Endothelial cell (in vitro differentiated cells): ENCODE measurements at places on chromosomes 5 and 9. TPM values are rescaled to one million over a fixed set of nuclear protein-coding genes. Genes with fewer than 3 reads are reported as not detected.

GRCh38 chr5:174159327-174160114, 114.0 kb downstream of the NSG2 start:
- no peaks in the 10 kb centered on the region for H3K36me3 ChIP-seq
- H3K4me1 ChIP-seq: peaks cover 2% of the 10 kb centered on the region

GRCh38 chr5:169192536-169192935, 108.4 kb downstream of the SLIT3 start:
- H3K27me3 ChIP-seq: peaks cover 4% of the 10 kb centered on the region
- no peak overlapping the region for H3K4me3 ChIP-seq
- no peak for DNase-seq
- peaks cover 8% of the 10 kb centered on the region for H3K4me1 ChIP-seq
- no peak overlapping the region for H3K27ac ChIP-seq

DNA sequence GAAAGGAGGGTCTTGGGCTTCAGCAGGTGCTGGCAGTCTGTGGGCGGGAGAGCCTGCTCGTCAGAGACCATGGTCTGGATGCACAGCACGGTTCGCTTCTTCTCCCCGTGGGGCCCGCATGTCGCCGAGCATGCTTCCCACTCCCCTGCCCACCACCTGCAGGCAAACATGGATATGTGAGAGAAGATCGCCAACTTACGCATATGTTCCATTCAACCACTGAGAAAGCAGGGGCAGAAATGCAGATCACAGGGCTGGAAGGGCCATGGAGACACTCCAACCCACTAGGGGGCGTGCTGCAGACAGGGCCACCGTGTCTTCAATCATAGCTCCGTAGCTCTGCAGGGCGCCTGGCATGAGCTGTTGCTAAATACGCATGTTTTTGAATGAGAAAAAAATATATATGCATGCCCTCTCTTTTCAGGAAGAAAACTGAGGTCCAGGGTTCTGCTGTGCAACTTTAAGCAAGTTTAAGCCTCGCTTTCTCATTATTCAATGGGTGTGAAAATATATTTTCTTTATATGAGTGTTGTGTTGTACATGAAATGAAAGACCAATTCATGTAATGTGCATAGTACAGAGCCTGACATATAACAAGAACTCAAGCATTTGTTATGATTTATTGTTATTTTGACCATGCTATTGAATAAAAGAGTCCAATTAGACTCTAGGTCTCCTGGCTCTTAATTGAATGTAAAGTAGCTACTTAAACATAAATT, 148.0 kb downstream of the TARS1 start:
- H3K27ac ChIP-seq: no peak overlapping the region
- H3K36me3 ChIP-seq: no peaks in the 10 kb centered on the region
- DNase-seq: peak; percentile 55
- H3K4me1 ChIP-seq: peaks cover 3% of the 10 kb centered on the region

DNA sequence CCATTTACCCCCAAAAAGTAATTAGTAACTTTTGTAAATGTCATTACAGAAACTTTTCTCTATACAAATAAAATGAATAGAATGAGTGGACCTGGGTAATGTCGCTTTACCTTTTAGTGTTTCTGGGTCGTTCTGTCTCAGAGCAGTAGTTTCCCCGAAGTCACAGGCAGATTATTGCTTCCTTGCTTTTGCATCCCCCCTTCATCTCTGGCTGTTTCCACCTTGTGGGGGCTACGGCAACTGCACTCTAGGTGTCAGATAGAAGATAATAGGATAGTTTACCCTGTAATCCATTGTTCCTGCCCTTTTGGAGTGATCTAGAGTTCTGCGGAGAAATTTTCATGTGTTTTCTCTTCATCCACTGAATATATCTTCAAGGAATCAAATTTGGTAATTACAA, 68.7 kb downstream of the PRR16 start:
- H3K36me3 ChIP-seq: no peaks in the 10 kb centered on the region
- no peaks in the 10 kb centered on the region for H3K4me1 ChIP-seq

GRCh38 chr5:127969002-127969401, 114.6 kb upstream of the SLC12A2 start:
- H3K4me1 ChIP-seq: no peaks in the 10 kb centered on the region
- no peak for DNase-seq
- no peak overlapping the region for H3K4me3 ChIP-seq
- H3K36me3 ChIP-seq: no peaks in the 10 kb centered on the region
- H3K27me3 ChIP-seq: no peaks in the 10 kb centered on the region
- H3K27ac ChIP-seq: no peak overlapping the region

DNA sequence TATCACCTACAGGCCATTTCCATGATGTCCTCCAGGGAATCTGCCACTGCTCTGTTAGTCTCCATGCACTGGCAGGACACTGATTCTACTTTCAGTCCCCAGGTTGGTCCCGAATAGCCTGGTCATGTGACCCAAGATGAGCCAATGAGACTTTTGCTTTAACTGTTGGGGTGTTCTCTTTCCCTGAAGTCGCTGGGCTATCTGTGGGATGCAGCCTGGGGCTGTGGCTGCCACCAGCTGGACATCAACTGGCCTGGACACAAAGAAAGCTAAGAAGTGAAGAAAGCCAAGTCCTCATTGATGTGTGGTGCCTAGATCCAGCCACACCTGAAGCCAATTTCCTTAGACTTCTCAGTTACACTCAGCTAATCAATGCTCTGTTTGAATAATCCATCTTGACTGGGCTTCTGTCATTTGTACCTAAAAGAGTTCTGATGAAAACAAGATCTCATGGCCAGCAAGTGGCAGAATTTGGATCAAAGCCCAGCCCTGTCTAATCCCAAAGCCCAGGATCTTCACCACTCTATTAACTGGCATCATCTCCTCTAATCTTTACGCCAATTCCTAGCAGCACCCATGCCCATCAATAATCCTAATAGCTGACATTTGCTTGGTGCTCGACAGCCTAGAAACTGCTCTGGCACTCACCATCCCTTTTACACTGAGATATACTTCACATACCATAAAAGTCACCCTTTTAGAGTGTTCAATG, 37.0 kb downstream of the SH3PXD2B start:
- H3K4me1 ChIP-seq: peaks cover 5% of the 10 kb centered on the region
- H3K36me3 ChIP-seq: peaks cover 38% of the 10 kb centered on the region
- H3K27ac ChIP-seq: no peak overlapping the region
- peak overlapping the region; percentile 47 for H3K4me3 ChIP-seq
- no peaks in the 10 kb centered on the region for H3K27me3 ChIP-seq

DNA sequence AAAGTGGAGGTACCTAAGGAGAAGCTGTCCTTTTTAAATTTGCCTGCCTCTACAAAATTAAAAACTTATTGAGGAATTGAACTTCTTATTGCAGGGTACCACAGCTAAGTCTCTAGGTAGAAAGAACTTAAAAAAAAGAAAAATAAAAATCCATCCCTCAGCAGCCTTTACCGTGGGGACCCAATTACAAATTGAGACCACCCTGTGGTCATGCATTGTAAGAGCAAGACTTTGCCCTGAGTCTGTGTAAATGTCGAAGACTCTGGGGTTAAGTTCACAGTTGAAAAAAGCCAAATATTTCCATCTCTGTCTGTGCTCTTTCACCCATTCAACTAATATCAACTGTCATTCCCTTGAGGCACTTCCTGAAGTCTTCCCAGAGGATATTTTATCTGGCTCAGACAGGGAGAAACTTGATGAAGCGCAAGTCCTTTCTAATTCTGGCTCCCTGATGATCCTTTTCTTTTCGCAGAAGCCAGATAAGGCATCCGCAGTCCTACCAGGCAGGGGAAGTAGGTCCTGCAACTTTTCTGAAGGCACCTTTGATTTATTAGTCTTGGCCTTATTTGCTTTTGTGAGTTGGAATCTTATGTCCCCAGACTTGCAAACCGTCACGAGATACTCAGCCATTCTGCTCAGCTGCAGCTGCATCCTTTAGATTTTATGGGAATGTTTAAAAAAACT, 323.8 kb upstream of the WWC1 start:
- no peaks in the 10 kb centered on the region for H3K4me1 ChIP-seq
- no peak for DNase-seq
- no peaks in the 10 kb centered on the region for H3K36me3 ChIP-seq
- H3K27ac ChIP-seq: no peak overlapping the region
- H3K4me3 ChIP-seq: no peak overlapping the region

DNA sequence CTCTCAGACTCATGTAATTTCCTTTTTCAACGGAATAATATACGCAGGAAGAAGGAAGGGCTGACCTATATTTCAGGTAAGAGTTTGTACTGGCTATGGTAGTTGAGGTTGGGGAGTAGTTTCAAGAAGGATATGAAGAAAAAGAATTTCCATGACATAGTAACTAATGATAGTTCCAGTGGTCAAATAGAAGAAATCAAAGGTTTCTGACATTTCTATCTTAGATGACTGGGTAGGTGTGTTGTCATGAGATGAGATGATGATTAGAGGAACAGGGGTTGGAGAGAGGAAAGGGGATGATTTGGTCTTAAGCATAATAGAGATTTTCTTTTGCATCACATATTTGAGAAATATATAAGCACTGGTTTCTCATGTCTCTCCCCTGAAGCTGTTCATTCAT, 166.0 kb downstream of the SPATA31D1 start:
- peaks cover 10% of the 10 kb centered on the region for H3K4me1 ChIP-seq
- no peak overlapping the region for H3K4me3 ChIP-seq
- H3K27me3 ChIP-seq: no peaks in the 10 kb centered on the region

- H3K36me3 ChIP-seq: no peaks in the 10 kb centered on the region
- no peak for DNase-seq
- no peak overlapping the region for H3K27ac ChIP-seq
- no peak overlapping the region for H3K4me3 ChIP-seq
These were observed 208.3 kb upstream of the VLDLR start for GRCh38 chr9:2413160-2413805.

GRCh38 chr9:292915-293314, 78.2 kb downstream of the DOCK8 start:
- no peak for DNase-seq
- H3K36me3 ChIP-seq: no peaks in the 10 kb centered on the region
- H3K27ac ChIP-seq: no peak overlapping the region
- H3K4me3 ChIP-seq: no peak overlapping the region
- H3K4me1 ChIP-seq: peaks cover 3% of the 10 kb centered on the region
- H3K27me3 ChIP-seq: no peaks in the 10 kb centered on the region

DNA sequence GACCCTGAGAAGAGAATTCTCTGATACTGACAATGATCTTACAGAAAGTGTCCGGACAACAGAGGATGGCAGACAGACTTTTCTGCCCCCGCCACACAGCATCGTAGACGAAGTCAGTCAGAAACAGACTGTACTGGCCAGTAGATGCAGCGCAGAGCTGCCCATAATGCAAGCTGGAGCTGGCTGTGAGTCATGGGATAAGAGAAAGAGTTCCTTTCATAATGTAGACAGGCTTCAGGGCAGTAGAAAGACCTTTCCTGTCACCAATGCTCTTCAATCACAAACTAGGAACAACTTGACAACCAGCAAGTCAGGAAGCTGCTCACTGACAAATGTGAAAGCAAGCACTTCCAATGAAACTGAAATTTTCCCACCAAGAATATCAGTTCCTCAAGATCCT, 5.1 kb downstream of the SPATA31D1 start:
- no peaks in the 10 kb centered on the region for H3K36me3 ChIP-seq
- no peak overlapping the region for H3K27ac ChIP-seq
- DNase-seq: no peak
- peaks cover 2% of the 10 kb centered on the region for H3K27me3 ChIP-seq

DNA sequence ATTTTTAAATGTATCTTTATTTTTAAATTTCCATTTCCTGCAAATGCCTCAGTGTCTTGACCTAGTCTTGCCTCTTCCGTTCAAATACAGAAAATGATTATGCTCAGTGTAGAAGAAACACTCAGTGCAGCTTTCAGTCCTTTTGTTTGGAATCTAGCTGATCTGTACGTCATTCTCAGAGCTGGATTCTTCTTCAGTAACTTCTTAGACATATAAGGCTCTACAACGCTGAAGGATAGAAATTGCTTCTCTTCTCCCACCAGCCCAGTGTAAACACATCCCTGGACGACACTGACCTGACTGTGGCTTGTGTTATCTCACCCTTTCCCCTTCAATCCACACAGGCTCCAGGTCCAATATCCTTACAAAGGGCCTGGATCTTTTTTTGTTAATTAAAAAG, 3.2 kb upstream of the ALDH1B1 start:
- H3K27ac ChIP-seq: no peak overlapping the region
- H3K4me3 ChIP-seq: no peak overlapping the region
- H3K4me1 ChIP-seq: peaks cover 12% of the 10 kb centered on the region
- DNase-seq: no peak
- peaks cover 7% of the 10 kb centered on the region for H3K27me3 ChIP-seq

GRCh38 chr5:169280286-169280685, 20.7 kb downstream of the SLIT3 start:
- peaks cover 3% of the 10 kb centered on the region for H3K27me3 ChIP-seq
- no peaks in the 10 kb centered on the region for H3K36me3 ChIP-seq
- no peak overlapping the region for H3K27ac ChIP-seq
- no peaks in the 10 kb centered on the region for H3K4me1 ChIP-seq
- DNase-seq: no peak

- DNase-seq: no peak
- H3K4me3 ChIP-seq: no peak overlapping the region
- no peak overlapping the region for H3K27ac ChIP-seq
- no peaks in the 10 kb centered on the region for H3K4me1 ChIP-seq
- no peaks in the 10 kb centered on the region for H3K27me3 ChIP-seq
- no peaks in the 10 kb centered on the region for H3K36me3 ChIP-seq
These were observed 368.4 kb upstream of the ITGA1 start for GRCh38 chr5:52419357-52419756.

GRCh38 chr5:131270809-131271208, 7.0 kb downstream of the CDC42SE2 start:
- no peak for DNase-seq
- no peaks in the 10 kb centered on the region for H3K4me1 ChIP-seq
- no peaks in the 10 kb centered on the region for H3K36me3 ChIP-seq
- no peak overlapping the region for H3K27ac ChIP-seq

- H3K36me3 ChIP-seq: no peaks in the 10 kb centered on the region
- no peaks in the 10 kb centered on the region for H3K27me3 ChIP-seq
- no peak overlapping the region for H3K27ac ChIP-seq
- DNase-seq: no peak
These were observed 274.1 kb downstream of the SMARCA2 start for GRCh38 chr9:2289263-2289662.

Gene CCDC152
- 2.8 TPM for total RNA-seq

- no peak overlapping the region for H3K27ac ChIP-seq
- no peak for DNase-seq
- H3K27me3 ChIP-seq: no peaks in the 10 kb centered on the region
- H3K36me3 ChIP-seq: peaks cover 10% of the 10 kb centered on the region
These were observed 94.1 kb downstream of the GPR21 start for GRCh38 chr9:123127512-123128075.

DNA sequence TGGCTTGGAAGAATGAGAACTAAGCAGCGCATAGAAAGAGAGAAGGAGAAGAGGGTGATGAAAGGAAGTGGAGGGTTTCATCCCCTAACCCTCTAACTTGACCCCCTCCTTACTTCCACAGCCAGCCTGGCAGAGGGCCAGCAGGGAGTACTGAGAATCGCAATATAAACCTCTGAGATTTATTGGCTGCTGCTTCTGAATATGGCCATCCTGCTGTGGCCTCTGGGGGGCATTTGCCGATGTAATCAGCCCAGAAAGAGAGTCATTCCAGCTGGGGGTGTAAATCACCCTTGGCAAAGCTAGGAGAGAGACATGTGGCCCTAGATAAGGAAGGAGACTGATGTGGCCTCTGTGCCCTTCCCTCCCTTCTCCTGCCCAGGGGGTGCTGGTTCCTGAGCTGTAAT, 960 bp upstream of the GFRA3 start:
- no peak overlapping the region for H3K27ac ChIP-seq
- H3K27me3 ChIP-seq: peaks cover 10% of the 10 kb centered on the region
- H3K4me1 ChIP-seq: peaks cover 9% of the 10 kb centered on the region
- no peak for DNase-seq
- peaks cover 5% of the 10 kb centered on the region for H3K36me3 ChIP-seq

GRCh38 chr5:22567983-22568382, 285.2 kb downstream of the CDH12 start:
- no peaks in the 10 kb centered on the region for H3K4me1 ChIP-seq
- H3K27ac ChIP-seq: no peak overlapping the region
- DNase-seq: no peak
- no peaks in the 10 kb centered on the region for H3K27me3 ChIP-seq
- H3K36me3 ChIP-seq: no peaks in the 10 kb centered on the region

Gene CNTNAP3B
- total RNA-seq: 4.1 TPM
